ENCODE measurements at places on chromosomes 7 and 10.

DNA sequence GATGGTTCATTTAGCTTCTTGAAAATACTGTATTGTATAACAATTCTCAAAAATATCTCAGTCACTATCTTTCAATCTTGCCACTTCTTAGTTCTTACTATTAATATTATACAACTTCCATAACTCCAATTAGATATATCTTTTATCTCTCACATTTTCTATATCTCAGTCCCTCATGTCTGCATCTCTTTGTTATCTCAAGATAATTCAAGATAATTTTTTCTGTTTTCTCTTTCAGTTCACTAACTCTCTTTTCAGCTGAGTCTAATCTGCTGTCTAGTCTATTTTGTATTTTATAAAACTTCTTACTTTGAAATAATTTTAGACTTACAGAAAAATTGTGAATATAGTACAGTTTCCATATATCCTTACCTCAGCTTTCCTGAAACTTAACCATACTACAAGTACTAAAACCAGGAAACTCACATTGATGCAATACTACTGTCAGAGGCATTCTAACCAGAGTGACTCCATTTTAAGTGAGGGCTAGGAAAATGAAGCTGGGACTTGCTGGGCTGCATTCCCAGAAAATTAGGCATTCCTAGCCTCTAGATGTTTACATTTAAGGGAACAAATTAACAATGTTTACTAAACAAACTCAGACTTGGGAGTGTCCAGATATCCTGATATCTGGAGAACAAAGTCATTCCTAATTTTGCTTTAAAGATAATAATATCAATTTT lies 38.4 kb downstream of the DNAJC1 start:
- DNase-seq, result no peak

DNA sequence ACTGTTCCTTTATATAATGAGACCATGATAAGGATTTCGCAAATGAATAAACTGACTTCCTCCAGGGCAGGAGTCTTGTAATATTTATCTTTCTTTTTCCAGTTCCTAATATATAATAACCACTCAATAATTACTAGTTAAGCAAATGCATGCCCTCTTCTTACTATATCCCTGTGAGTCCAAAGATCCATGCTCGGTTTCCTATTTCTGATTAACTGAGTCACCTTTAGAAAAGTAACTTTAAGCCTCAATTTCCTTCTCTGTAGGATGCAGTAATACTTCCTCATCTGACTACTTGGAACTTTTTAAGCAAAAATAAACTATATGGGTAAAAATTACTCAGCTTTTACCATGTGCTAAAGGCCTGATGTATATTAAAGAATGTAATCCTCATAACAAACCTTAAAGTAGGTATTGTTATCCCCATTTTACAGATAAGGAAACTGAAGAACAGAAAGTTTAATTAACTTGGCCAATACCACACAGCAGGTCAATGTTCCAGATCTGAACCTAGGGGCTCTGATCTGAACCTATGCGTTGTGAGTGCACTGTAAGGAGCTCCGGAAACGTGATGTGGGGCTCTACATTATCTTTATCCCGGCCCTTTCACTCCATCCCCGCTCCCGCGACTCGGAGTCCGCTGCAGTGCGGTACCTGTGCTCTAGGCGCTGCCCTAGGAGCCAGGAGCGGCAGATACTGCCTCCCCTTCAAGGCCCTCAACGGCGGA lies 458 bp downstream of the COX15 start:
- no peak for DNase-seq

DNA sequence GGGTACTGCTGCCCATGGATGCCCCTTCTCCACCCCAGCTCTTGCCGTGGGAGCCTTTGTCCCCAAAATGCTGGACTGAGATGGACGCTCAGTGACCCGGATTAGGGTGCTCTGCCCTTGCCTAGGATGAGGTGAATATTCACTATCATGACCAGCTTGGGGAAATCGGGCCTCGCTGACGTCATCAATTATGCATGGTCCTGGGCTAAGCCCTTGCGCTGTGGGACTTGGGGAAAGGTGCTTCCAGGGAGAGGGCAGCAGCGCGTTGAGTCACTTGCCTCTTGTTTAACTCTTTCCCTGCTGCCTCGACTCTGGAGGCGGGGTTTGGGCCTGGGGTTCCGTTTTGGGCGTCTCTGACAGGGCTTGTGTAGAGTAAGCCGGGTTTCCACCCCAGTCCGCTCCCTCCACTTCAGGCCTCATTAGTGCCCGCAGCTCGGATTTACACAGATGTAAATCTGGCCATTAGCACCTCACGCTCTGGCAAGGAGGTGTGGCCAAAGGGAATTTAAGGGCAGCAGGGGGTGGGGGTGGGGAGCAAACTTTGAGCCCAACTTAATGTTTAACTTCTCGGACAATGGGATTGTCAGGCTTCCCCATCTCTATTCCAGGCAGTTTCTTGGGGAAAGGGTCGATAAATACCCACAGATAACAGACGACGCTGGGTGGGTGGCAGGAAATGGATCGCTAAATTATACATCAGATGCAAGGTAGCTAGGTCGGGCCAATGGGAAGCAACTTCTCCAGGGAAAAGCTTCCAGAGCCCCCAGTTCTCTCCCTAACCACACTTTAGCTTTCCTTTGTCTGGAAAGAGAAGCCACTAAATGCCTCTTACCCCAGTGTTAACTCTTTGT lies 51.3 kb upstream of the TCF7L2 start:
- DNase-seq, result peak; percentile 95

- DNase-seq, result no peak
Observed at GRCh38 chr10:98967601-98968000, 268.1 kb downstream of the HPSE2 start.

DNA sequence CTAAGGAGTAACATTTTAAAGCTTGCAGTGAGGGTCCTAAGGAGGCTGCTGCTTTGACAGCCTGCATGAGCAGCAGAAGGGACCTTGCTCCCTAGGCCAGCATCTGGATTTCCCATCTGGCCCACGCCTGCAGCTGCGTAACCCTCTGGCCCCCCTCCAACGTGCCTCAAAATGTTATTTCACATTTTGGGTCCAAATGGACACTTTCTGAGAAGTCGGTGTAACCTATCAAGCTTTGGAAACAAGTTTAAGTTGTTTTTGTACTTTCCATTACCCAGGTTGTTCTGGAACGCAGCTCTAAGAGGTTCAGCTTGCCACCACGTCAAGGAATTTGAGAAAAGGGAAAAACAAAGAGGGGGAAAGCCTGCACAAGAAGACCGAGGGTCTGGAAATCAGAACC lies 338.3 kb downstream of the KCNMA1 start:
- DNase-seq, result no peak

GRCh38 chr7:12674861-12675260 lies 12.6 kb upstream of the ARL4A start:
- peak; percentile 65 for DNase-seq

DNA sequence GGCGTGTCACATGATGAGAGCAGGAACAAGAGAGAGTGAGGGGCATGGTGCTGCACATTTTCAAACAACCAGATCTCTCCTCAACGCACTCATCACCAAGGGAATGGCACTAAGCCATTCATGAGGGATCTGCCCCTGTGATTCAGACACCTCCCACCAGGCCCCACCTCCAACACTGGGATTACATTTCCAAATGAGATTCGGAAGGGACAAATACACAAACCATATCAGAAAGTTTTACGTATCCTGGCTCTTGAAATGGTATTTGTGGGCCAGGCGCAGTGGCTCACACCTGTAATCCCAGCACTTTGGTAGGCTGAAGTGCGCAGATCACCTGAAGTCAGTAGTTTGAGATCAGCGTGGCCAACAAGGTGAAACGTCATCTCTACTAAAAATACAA lies 189.4 kb downstream of the PLXDC2 start:
- no peak for DNase-seq

- DNase-seq, result no peak
Observed at GRCh38 chr10:103044942-103045489, 126.9 kb downstream of the CNNM2 start.

DNA sequence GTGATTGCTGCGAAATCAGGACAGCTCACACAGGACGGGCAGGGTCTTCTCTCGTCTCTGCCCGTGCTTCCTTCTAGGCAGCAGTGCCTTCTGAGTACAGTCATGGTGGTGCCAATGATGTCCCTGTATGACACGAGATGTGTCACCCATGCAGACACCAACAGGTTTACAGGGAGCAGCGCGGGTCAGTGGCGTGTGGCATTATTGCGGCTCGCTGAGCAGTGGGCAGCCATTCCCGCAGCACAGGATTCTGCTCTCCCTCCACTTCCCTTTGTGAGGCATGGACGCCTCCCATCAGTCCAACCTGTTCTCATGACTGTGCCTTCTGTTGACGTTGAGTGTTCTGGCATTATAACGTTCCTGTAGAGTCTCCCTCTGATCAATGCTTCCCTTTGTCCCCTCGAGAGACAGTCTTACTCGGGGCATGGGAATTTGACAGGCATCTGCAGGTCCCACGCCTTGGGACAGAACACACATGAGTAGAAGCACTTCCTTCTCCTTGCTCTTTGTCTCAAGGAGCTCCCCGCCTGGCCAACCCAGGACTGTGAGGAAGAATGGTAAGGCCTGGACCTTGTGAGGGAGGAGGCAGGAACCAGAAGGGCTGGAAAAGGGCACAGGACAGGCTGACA lies 219.5 kb downstream of the PAXIP1 start:
- DNase-seq, result no peak

DNA sequence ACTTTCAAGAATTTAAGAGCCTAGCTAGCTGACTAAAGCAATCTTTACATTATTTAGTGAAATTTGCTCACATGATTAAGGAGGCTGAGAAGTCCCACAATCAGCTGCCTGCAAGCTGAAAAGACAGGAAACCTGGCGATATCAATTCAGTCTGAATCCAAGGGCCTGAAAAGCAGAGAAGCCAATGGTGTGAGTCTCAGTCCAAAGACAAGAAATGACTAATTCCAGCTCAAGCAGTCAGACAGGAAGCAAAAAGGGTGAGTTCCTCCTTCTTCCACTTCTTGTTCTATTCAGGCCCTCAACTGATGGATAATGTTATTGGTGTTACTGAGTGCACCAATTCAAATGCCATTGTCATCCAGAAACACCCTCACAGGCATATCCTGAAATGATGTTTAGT lies 1231.6 kb upstream of the CELF2 start:
- DNase-seq, result no peak

DNA sequence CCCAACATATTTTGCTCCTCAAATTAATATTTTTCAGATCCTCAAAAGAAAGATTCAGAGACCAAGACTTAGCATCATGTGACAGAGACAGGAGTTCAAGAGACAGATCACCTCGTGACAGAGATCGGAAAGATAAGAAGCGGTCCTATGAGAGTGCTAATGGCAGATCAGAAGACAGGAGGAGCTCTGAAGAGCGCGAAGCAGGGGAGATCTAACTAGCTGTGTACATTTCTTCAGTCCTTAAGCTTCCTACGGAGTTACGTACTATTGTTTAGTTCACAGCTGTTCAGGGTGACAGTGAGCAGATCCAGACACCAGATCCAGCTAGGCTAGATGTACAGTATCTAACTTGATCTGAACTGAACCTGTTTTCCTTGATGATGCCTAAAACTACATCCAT lies 61.3 kb downstream of the KLRG2 start:
- peak; percentile 54 for DNase-seq
